Cortex of kidney (tissue), 1 donor: ENCODE measurements at places on chromosomes 2 and 18.

- DNase-seq, result no peak
Observed at GRCh38 chr2:62038975-62039771, 133.7 kb downstream of the COMMD1 start.

DNA sequence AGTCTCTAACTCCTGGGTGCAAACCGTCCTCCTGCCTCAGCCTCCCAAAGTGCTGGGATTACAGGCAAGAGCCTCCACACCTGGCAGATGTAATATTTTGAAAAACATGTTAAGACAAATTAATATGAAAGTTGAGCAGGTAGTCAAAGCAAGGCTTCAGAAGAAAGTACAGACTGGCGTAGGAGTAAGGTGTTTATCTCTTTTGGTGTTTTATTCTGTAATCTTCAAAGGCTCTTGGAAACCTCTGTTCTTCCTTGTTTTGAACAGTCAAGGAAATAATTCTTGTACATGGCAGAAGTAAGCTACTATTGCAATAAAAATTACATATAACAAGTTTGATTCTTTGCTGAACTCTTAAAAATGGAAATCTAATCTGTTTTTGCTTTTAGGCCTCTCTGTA lies 5.3 kb downstream of the RNF138 start:
- DNase-seq, result no peak

DNA sequence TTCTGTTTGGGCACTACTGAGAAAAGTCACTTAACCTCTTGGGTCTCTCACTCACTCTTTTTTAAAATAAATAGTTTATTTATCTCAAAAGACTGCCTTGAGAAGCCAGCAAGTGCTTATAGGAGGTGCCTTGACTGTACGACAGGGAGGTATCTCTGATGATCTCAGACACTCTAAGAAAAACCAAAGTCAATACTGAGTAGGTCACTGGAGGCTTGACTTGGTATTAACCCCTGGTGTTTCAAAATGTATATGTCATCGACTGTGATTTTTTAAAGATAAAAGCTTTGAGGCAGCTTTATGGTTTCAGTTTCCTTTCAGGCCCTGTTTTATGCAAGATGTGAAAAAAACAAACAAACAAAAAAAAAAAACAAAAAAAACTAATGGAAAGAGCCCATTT lies 33.7 kb downstream of the MREG start:
- DNase-seq, result no peak

GRCh38 chr2:119126650-119127049 lies 31.9 kb downstream of the C1QL2 start:
- DNase-seq, result no peak

DNA sequence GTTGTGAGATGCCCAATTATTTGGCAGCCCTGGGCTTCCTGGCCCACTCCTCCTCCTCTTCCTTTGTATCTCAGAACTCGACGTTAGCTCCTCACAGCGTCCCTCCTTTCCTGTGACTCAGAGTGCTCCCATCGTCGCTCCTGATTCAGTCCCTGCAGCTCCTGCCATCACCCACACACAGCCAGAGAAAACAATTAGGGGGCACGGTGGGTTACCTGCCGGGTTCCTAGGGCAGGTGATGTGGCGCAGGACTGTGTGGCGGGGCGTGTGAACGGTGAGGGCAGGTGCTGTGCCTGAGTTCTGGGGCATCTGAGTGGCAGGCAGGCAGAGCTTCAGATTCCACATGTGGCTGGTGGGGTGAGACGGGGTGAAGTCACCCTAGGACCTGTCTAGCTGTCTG lies 42.6 kb downstream of the GLI2 start:
- no peak for DNase-seq
